ENCODE measurements at places on chromosomes 12 and 14.
A peak's percentile ranks its signal among the peaks of the same experiment; 100 is the strongest.

DNA sequence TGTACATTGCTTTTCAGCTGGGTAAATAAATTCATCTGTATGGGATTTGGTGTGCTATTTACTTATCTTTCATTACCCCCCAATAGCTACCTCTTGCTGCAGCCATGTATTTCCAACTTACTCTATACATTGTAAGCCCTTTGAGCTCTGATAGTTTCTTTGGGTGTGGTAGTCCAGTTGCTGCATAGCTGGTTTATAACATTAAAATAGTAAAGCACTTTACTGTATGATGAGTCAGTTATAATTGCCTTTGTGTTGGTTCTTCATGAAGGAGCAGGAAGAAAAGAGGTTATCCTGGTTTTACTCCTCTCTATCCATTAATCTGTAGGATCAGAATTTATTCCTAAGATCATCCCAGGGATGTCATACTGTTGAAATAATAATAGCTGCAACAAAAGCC, 15.7 kb downstream of the TBC1D30 start:
- DNase-seq = no peak

GRCh38 chr12:64034901-64035576, 187.1 kb downstream of the KICS2 start:
- DNase-seq = no peak

DNA sequence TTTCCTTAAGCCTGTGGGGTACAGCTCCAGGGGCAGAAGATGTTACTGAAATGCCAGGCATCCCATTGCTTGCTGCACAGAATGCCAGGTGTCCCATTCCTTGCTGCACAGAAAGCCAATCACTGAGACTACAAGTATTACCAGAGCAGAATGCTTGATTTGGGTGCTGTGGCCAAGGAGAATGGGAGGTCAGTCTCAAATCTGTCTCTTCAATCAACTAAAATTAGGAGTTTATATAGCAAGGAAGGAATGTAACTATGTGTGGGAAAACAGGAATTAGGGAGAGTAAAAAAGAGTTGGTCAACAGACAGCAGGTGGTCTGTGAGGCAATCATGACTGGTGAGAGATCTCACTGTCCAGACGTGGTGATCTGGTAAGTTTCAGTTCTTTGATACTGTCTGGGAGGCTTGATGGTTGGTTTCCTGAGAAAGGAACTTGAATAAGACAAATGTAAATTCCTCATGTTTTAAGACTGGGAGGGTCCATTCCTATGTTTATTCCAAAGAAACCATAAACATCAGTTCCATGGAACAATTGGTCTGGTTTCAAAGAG, 31.2 kb upstream of the VASH1 start:
- DNase-seq = no peak

- no peak for DNase-seq
Observed at GRCh38 chr12:88181881-88182280, 39.8 kb downstream of the TMTC3 start.

GRCh38 chr14:56004786-56005185, 113.4 kb upstream of the PELI2 start:
- peak; percentile 4 for DNase-seq

DNA sequence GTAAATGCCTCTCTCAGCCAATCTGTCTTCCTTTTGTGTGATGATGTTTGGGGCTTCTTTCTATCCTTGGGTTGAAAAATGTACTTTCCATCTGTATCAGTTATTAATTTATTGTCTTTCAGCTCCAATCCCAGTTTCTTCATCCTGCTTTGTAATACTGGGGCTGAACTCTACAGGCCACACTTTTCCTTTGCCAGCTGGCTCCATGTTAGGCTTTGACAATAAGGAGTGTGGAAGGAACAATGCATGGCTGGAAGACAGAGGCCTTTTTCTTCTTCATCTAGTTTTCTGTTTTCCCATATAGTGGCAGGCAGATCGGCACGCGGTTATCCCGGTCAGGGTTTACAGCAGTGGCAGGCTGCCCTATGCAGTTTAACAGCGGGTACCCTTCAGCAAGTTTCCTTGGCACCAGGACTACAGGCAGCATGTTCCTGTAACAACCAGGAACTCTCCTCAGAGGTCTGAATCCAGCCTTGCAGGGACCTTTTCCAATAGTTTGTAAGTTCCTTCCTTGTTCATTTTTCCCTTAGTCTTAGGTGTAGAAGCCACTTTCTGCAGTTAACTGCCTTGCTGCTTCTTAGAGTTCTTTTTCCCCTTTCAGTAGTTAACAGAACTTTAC, 38.5 kb upstream of the CRACR2A start:
- no peak for DNase-seq

DNA sequence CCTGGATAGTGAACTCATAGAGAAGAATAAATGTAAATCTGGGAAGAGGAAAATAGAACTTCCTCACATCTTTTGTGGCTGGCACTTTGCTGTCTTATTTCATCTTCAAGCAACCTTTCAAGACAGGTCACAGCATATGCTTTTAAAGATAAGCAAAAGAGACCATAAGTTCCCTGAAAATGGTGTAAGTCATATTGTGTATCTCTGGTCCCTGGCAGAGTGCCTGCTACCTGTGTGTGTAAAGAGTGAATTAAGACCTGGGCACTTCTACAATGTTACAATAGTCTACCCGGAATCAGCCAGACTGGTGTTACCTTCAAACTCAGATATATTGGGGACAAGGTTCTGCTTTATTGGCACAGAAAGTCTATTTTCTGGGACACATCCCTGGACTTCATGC, 168.8 kb downstream of the SLC2A13 start:
- DNase-seq = no peak

- DNase-seq = no peak
Observed at GRCh38 chr14:68397822-68398221, 395.0 kb downstream of the ZFP36L1 start.

GRCh38 chr12:47838286-47838931, 18.7 kb upstream of the HDAC7 start:
- DNase-seq = no peak

DNA sequence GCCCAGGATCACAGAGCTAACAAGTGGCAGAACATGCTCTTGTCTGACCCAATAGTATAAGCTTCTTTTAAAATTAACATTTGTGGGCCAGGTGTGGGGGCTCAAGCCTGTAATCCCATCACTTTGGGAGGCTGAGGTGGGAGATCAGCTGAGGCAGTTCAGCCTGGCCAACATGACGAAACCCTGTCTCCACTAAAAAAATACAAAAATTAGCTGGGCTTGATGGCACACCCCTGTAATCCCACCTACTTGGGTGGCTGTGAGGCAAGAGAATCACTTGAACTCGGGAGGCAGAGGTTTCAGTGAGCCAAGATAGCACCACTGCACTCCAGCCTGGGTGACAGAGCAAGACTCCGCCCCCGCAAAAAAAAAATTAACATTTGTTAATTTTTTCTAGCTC, 33.0 kb upstream of the IL22 start:
- no peak for DNase-seq

DNA sequence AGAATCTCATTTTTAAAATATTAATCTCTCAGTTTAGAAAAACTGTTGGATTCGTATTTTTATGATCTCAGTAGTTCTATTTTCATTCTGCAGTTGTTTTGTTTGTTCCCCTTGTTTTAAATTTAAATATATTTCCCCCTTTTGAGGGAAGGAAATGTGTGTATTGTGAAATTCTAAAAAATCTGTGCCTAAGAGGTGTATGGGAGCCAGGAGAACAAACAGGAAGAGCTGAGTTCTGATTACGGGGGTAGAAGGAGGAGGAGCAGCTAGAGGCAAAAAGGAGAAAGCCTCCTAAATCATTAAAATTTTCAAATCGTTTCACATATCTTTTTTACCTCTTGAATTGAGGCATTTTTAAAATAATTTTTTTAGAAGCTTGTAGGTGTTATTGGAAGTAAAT, 2.3 kb downstream of the RDH12 start:
- DNase-seq = no peak

DNA sequence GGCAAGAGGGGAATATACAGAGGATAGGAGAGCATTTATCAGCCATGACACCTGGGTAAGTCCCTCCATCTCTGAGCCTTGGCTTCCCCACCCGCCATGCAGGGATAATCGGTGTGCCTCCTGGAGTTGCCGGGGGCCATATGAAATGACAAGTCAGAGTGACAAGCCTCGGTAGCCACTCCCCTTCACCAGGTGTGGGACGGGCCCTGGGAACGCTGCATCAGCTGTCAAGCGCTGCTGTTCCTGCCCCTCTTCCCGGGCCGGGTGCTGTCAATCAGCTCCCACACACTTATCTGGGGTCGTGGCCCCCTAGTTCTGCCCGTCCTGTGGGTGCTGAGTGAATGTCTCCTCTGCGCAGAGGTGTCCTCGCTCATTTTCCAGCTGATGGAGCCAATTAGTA, 57.2 kb downstream of the MVK start:
- no peak for DNase-seq

- DNase-seq = no peak
Observed at GRCh38 chr14:71166180-71166837, 259.1 kb downstream of the PCNX1 start.

DNA sequence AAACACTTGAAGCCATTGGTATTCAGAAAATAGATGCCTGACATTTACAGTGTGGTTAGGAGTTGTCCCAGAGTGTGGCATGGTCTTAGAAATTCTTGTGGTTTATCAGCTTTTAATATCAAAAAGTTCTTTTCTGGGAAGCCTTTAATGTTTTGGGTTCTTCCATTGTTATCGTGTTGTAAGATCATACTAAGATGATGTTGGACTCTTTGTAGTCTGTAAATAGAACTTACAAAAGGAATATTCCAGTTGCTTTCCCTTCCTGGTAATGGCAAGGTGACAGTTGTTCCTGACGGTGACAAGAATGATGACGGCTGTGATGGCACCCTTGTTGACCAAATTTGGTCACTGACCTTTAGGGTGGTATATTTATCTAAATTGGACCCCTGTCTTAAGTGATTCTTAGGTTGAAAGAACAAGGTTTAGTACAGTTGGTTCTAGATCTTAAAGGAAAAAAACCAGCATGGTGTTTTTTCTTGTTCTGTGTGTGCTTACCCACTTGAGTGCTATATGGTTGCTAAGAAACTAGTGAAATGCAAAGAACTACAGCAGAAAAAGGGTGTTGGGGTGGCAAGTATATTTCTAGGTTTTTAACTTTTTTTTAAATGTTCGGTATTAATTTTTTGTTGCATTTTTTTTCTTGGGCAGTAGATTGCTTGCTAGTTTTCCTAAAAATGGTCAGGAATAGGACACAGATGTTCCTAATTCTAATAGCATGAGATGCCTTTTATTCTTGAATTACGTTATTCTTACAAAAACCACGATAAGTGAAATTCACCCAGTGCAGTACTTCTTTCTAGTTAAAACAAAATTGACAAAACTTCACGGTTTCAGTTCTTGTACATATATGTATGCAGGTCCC, 2.1 kb downstream of the ATP2A2 start:
- DNase-seq = no peak

DNA sequence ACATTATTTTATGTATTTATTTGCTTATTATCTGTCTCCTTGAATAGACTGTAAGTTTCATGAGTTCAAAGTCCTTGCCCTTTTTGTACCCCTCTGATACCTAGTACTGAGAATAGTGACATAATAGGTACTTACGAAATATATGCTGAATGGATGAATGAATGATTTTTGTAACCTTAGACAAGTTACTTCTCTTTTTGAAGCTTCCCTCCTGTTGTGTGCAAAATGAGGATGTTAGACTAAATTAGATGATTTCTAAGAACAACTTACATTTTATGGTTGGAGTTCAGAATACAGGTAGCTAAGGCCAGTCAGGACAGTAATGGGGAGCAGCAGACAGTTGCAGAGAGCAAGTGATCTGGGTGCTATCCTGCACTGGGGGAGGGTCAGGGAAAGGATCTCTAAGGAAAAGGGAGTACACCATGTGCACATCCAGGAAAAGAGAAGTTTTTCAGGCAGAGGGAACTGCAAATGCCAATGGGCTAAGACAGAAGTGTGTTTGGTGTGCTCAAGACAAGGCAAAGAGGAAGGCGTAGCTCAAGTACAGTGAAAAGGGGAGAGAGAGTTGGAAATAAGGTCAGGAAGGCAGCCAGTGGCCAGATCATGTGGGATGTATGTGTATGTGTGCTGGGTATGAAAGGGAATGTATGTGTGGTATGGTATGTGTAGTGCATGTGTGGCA, 59.4 kb upstream of the AMIGO2 start:
- DNase-seq = no peak

GRCh38 chr14:95686935-95687334, 709 bp downstream of the TCL1B start:
- DNase-seq = no peak

DNA sequence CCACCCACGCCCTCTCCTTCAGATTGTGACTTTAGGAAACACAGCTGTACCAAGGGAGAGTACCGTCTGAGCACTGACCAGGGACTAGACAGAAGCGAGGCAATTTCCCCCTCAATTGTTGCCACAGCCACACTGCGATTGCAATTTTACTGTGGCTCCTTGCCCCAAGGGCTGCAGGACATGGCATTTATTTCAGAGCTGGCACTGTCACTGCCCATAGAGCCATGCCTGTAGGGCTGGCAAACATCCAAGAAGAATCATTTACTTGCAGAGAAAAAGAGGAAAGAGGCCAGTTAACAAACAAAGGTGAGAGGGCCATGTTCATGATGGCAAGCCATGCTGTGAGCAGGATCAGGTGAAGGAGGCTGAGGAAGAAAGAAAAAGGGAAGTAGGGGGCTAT, 129.6 kb downstream of the EMP1 start:
- no peak for DNase-seq

DNA sequence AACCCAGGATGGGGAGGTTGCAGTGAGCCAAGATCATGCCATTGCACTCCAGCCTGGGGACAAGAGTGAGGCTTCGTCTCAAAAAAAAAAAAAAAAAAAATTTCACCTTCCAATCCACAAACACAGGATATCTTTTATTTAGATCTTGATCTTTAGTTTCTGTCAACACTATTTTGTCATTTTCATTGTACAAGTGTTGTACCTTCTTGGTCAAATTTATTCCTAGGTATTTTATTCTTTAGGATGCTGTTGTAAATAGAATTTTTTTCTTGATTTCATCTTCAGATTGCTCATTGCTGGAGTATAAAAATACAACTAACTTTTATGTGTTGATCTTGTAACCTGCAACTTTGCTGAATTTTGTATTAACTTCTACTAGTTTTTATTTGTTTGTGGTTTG, 60.8 kb downstream of the ARHGAP5 start:
- no peak for DNase-seq

DNA sequence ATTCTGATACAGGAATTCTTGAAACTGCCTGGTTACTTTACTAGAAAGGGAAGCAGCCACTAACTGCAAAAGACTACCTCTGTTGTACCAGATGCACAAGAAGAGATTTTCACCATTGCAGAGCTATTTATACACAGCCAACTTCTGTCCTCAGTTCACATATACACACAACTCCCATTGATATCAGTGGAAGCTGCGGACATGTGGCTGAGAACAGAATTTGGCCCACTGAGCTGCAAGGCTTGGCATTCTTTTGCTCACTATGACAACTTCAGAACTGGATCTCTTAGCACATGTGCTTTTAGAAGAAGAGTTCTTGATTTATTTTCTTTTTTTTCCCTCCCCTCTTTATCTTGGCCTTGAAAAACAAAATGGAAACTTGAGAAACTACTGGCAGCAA, 28.3 kb downstream of the PTPRO start:
- DNase-seq = no peak

DNA sequence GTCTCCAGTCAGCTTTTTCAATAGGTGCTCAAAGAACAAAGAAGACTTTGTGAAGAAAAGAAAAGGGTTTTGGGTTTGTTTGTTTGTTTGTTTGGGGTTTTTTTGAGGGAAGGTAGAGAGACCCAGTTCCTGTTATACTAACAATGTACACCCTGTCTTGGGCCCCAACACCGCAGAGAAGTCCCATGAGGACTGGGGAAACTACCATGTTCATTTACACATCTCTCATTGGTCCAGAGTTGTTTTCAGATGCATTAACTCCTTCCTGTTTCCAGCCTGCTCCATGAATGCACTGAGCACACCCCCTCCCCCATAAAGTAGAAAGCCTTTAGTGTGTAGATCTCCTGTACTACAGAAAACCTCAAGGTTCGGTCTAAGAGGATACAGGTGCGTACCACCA, 51.1 kb upstream of the SLC8A3 start:
- no peak for DNase-seq

Measured in T-cell (primary cell).